Ovary (tissue), 10 donors: ENCODE measurements at places on chromosomes 13 and 19. TPM values are rescaled to one million over a fixed set of nuclear protein-coding genes. Genes with fewer than 3 reads are reported as not detected.

GRCh38 chr13:45315520-45316167 lies 25.3 kb downstream of the TPT1 start:
- DNase-seq: no peak

GRCh38 chr13:88339271-88339741 lies 668.1 kb downstream of the SLITRK5 start:
- DNase-seq: no peak

GRCh38 chr19:35521124-35521743 lies 6.9 kb downstream of the SBSN start:
- DNase-seq: no peak

GRCh38 chr13:91304741-91305140 lies 42.7 kb upstream of the MIR17HG start:
- DNase-seq: no peak

DNA sequence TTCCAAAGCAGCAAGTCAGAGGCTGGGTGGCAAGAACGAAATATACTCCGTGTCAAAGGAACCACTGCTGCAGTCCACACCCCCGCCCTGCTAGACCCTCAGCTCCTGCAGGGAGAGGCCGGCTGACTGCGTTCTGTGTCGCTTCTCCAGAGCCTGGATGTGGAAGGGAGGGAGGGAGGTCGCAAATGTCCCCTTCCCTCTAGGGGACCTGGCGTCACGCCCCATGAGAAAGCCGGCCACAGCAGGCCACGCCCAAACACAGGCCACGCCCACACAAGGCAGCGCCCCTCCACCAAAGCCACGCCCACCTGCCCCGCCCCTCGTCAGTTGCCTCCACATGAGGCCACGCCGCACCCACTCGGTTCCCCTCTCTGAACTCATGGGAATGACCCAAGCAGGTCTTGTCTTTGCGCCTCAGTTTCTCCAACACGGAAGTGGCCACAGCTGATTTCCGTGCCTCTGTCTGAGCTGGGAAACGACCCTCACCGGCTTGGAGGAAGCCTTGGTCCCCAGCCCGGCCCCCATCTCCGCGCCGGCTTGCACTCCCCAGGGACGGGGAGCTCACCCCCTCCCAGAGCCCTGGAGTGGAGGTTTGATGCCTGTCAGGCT lies 38.4 kb upstream of the TCF3 start:
- no peak for DNase-seq

DNA sequence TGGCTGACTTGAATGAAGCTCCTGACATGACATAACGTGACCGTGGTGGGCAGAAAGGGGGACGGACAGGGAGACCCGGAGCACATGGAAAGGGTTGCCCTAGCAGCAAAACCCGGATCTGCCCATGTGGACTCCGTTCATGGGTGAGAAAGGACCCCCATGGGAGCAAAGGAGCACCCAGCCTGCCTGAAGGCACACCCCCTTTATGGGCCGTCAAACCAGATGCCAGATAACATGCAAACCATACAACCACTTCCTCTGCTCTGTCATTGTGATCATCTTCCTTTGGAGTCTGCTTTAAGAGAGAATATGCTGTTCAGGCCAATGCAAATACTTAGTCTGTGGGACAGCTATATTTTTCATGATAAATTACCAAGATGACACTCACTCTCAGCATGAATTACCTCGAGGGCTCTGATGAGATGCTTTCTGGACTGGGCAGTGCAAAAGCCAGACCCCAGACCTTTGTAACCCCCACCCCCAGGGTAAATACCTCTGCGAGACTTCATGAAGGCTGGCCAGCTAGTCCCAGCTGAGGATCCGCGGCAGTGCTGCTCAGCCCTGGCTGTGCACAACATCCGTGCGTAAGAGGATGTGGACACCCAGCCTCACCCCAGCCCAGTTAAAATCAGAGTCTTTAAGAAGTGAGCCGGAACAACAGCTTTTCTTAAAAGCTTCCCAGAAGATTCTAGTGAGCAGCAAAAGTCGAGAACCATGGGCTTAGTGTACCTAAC lies 126.6 kb downstream of the USP12 start:
- DNase-seq: no peak

GRCh38 chr13:49376121-49376520 lies 67.7 kb downstream of the CAB39L start:
- no peak for DNase-seq

GRCh38 chr13:113796964-113797676 lies 38.1 kb downstream of the TMEM255B start:
- DNase-seq: peak; percentile 5

DNA sequence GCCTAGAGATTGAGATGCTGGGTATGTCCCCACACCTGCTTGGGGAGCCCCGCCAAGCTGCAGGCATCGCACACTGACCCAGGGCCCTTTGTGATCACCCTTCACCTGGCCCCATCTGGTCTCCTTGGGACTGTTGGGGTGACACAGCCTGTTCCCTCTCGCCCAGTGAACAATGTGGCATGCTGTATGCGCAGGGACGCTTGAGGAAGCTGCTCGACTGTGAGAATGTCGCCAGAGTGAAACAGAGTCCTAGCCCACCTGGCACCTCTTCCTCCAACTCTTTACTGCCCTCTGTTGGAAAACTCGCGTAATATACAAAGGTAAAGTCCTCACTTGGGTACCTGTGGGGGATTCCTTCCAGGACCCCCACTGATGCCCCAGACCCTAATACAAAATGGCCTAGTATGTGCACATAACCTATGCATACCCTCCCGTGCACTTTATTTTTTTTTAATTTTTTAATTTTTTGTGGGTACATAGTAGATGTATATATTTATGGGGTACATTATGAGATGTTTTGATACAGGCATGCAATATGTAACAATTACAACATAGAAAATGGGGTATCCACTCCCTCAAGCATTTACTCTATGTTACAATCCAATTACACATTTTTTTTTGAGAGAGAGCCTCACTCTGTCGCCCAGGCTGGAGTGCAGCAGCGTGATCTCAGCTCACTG lies 9.0 kb downstream of the BLOC1S3 start:
- DNase-seq: no peak

DNA sequence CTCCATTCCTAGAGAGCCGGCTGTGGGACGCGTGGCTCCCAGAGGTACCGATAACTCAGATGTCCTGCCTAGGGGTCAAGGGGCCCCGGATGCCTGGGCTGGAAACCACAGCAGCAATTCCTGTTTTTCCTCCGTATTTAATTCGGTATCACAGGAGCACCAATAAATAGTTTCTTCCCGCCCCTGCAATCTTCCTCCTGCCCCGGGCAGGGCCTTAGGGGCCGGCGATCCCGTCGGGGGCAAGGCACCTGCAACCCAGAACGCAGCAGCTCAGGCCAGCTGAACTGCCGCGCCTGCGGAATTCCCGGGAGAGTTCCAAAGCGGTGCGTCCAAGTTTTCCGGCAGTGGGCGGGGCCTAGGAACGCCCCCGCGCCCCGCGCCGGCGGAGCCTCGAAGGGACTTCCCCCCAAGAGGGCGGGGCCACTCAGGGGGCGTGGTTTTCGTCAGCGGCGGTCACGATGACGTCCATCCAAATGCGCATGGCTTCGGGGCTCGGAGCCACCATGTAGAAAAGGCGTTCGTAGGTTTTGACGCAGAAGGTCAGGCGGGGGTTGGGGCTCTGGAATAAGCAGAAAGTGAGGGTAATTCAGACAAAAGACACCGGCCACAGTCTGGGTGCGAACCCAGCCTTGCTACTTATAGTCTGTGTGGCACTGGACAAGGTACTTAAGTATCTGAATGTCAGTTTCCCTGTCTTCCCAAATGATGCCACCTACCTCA lies 9.7 kb upstream of the LYPD3 start:
- peak; percentile 99 for DNase-seq

- no peak for DNase-seq
These were observed 57.7 kb downstream of the ANKRD10 start for GRCh38 chr13:110856942-110857835.

- DNase-seq: no peak
These were observed 764 bp downstream of the UPF1 start for GRCh38 chr19:18832306-18833140.

GRCh38 chr19:58570770-58571574 lies 2.2 kb downstream of the MZF1 start:
- peak; percentile 52 for DNase-seq

DNA sequence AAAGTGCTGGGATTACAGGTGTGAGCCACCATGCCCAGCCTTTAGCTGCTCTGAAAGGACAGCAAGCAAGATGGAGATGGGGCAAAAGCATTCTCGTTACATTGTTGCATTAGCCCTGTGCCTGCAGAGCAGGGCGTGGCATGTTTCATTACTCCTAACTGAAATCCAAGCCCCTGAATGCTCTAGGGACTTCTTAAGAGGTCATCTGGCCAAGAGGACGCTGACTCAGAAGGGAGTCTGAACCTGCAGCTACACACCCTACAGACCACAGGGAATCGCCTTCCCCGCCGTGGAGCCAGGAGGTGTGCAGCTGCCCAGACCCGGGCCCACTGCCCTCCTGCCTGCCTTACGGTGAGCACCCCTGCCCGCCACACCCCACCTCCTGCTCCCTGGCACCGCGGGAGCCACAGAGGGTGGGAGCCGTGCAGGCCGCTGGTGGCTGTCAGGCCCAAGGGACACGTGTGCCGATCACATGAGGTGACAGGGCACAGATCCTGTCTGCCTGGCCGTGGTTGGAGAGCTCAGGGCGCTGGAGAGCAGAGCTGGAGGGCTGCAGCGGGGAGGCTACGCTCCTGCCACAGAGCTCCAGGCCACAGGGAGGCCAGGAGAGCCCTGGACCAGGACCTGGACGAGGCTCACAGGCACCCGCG lies 27.2 kb downstream of the ADPRHL1 start:
- no peak for DNase-seq

DNA sequence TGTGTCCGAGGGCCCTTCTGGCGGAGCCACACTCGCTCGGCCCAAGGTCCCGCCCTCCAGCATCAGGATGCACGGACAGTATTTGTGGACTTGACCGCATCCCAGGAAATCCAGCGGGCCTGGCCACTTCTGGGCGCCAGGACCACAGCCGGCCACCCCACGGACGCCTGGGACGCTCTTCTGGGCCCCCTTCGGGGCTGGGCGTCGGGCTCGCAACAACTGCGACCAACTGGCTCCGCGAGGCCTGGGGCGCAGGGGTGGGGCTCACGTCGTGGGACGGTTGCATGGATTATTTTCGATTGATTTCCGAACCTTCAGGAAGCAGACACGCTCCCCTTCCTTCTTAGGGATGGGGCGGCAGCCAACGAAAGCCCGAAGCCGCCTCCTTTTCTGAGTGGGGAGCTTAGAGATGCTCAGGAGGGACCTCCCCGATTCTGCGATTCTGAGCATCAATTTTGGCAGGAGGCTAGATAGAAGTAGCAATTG lies 521 bp upstream of the NUP58 start:
- peak; percentile 28 for DNase-seq

DNA sequence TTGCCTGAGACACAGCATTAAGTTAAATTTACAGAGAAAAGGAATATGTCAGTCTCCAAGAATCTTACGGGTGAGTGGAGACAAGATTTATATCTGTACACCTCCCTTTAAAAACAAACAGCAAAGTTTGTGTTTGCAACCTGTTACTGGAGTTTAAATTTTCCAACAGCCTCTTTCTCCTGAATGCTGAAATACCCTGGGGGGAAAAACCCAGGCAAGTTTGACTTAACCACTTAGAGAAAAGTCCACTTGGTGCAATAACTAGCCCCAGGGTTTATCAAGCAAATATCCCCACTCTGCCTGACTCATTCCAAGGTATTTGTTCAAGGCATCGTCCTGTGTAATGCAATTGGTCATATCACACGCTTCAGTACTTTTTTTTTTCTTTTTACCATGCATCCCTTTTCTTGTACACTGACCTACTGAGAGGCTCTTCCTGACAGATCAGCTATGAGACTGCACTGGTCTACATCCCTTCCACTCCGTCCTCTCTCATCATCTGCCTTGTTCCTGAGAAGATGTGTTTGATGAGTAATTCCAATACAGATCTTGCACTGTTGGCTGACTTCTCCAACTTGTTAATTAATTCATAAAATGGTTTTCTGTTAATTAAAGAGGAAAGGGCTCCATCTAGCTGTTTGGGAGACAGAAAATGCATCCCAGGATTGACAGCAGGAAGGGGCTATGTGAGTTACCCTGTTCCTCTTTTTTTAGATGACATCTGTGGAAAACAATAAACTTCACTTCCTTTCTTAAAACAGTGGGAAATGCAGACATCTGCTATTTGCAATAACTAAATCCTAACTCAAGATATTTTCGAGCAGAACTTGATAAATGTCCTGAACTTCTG lies 212.5 kb upstream of the IRS2 start:
- DNase-seq: no peak

DNA sequence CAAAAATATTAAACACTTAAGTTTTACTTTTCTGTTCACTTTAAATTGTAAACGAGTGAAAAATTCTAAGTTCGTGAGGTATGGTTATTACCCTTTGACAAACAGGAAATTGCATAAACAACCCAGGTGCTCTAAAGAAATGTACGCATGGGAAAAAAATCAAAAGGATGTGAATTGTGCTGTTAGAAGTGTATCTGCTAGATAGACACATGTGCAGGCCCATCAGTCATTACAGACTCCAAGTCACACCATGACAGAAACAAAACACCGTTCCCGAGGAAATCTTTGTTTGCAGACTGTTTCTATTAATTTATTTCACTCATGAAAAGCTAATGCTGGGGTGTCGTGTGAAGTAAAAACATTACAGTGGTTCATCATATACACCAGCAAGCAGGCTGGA lies 17.0 kb upstream of the DOCK9 start:
- DNase-seq: no peak

GRCh38 chr13:101698400-101698799 lies 245.9 kb downstream of the ITGBL1 start:
- no peak for DNase-seq

- DNase-seq: no peak
These were observed 17.7 kb downstream of the SIAH3 start for GRCh38 chr13:45833663-45834375.

GRCh38 chr13:51684076-51684475 lies 99.8 kb downstream of the WDFY2 start:
- no peak for DNase-seq

DNA sequence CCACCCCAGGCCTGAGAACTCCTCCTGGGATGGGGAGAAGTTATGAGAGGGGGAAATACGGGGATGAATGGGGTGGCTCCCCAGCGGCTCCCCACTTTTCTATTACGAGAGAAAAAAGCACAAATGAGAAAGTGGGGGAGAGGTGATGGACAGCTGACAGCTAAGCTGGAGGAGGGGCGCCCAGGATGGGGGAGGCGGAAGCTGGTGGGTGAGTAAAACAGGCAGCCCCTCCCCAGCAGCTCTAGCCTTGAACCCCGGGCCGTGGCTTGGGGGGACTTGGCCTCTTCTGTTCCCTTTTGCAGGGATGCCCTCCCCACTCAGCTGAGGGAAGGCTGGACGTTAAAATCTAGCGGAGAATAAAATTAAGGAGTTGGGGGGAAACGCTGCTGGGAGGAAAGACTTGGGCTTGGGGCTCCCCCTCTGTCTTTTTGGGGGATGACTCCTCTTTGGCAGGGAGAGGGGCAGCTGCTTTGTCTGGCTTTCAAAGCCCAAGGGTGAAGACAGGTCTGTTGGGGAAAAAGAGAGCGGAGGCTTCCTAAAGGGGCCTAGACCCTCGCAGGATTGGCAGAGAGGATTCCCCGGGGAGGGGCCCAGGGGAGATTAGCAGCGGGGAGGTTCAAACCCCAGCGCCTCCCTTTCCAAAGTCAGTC lies 1.4 kb upstream of the SAMD1 start:
- DNase-seq: peak; percentile 41

The CRLF1 gene
- polyA plus RNA-seq: 1.2 TPM

The TNFRSF19 gene
- 4.8 TPM for polyA plus RNA-seq

The ZNF146 gene
- polyA plus RNA-seq: 56.2 TPM

The C2CD4C gene
- polyA plus RNA-seq: not detected

The PRODH2 gene
- polyA plus RNA-seq: not detected

The DNAAF3 gene
- 0.16 TPM for polyA plus RNA-seq

The TMEM59L gene
- 0.38 TPM for polyA plus RNA-seq

The LILRA6 gene
- polyA plus RNA-seq: 0.61 TPM

The ELSPBP1 gene
- 0.55 TPM for polyA plus RNA-seq

The NFILZ gene
- not detected for polyA plus RNA-seq

The CCDC61 gene
- polyA plus RNA-seq: 2.7 TPM
